Psoas muscle (tissue), 8 donors: ENCODE measurements at places on chromosomes 1 and 21. TPM values are rescaled to one million over a fixed set of nuclear protein-coding genes. Genes with fewer than 3 reads are reported as not detected.

CD48 gene
- polyA plus RNA-seq: 1.00 TPM

GBP7 gene
- polyA plus RNA-seq: not detected

BRDT gene
- polyA plus RNA-seq: not detected

CYP2J2 gene
- polyA plus RNA-seq: 2.4 TPM

NES gene
- 23.8 TPM for polyA plus RNA-seq

RGS18 gene
- polyA plus RNA-seq: 0.19 TPM

BEST4 gene
- polyA plus RNA-seq: 0.08 TPM

CTNNBIP1 gene
- polyA plus RNA-seq: 10.3 TPM

GNG12 gene
- polyA plus RNA-seq: 9.0 TPM

RCC1 gene
- 14.0 TPM for polyA plus RNA-seq

NPL gene
- 2.7 TPM for polyA plus RNA-seq

IRF6 gene
- 0.31 TPM for polyA plus RNA-seq

FCRL3 gene
- 0.06 TPM for polyA plus RNA-seq

ATP6V1G3 gene
- polyA plus RNA-seq: not detected

IL19 gene
- not detected for polyA plus RNA-seq

BACH1 gene
- polyA plus RNA-seq: 15.4 TPM

NBPF6 gene
- polyA plus RNA-seq: not detected

WNT9A gene
- 25.8 TPM for polyA plus RNA-seq

PTCH2 gene
- 0.35 TPM for polyA plus RNA-seq

HEYL gene
- 5.8 TPM for polyA plus RNA-seq

MAP10 gene
- polyA plus RNA-seq: 0.86 TPM

PPT1 gene
- 21.8 TPM for polyA plus RNA-seq

OR2T29 gene
- not detected for polyA plus RNA-seq

CD55 gene
- 85.6 TPM for polyA plus RNA-seq

SLAMF9 gene
- not detected for polyA plus RNA-seq

SLC22A15 gene
- 0.09 TPM for polyA plus RNA-seq
